ENCODE measurements at places on chromosomes 16 and 17.

GRCh38 chr17:73598212-73598611, 46.0 kb downstream of the SDK2 start:
- H3K27me3 ChIP-seq: no peaks in the 10 kb centered on the region
- H3K27ac ChIP-seq: no peak overlapping the region
- H3K36me3 ChIP-seq: no peaks in the 10 kb centered on the region

- H3K36me3 ChIP-seq: no peaks in the 10 kb centered on the region
- DNase-seq: no peak
- no peak overlapping the region for H3K27ac ChIP-seq
- H3K27me3 ChIP-seq: no peaks in the 10 kb centered on the region
Measured at GRCh38 chr16:82735673-82736091, 108.9 kb downstream of the CDH13 start.

- no peak overlapping the region for H3K4me3 ChIP-seq
- no peaks in the 10 kb centered on the region for H3K36me3 ChIP-seq
- DNase-seq: no peak
- H3K27ac ChIP-seq: no peak overlapping the region
- peaks cover 10% of the 10 kb centered on the region for H3K4me1 ChIP-seq
- no peaks in the 10 kb centered on the region for H3K27me3 ChIP-seq
Measured at GRCh38 chr16:48057048-48057447, 98.7 kb downstream of the ABCC12 start.

DNA sequence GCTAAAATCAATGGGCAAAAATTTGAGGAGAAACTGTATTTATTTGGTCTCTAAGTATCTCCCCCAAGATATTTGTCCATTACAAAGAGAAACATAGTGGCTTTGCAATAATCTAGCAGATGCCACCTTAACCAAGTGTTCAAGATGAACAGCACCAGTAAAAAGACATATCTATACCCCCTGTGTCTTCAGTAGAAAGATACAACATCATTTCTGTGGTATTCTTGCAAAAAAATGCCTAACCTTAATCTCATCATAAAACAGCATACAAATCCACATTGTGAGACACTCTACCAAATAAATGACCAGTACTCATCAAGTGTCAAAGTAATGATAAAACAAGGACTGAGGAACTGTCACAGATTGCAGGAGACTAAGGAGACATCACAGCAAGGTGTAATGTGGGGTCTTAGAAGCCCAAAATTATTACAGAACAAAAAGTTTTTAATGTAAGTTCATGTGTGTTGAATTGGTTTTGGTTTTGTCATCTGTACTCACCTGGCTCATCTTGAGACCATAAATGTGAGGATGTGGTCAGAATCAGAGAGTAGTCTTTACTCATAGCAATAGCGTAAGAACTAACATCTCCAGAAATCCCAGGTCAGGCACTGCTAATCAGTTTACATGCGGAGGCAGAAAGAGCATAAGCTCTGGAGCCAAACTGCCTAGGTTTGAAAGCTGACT, 77.2 kb downstream of the AATF start:
- H3K4me3 ChIP-seq: no peak overlapping the region
- H3K4me1 ChIP-seq: no peaks in the 10 kb centered on the region
- H3K27me3 ChIP-seq: no peaks in the 10 kb centered on the region
- peaks cover 28% of the 10 kb centered on the region for H3K36me3 ChIP-seq
- no peak for DNase-seq

DNA sequence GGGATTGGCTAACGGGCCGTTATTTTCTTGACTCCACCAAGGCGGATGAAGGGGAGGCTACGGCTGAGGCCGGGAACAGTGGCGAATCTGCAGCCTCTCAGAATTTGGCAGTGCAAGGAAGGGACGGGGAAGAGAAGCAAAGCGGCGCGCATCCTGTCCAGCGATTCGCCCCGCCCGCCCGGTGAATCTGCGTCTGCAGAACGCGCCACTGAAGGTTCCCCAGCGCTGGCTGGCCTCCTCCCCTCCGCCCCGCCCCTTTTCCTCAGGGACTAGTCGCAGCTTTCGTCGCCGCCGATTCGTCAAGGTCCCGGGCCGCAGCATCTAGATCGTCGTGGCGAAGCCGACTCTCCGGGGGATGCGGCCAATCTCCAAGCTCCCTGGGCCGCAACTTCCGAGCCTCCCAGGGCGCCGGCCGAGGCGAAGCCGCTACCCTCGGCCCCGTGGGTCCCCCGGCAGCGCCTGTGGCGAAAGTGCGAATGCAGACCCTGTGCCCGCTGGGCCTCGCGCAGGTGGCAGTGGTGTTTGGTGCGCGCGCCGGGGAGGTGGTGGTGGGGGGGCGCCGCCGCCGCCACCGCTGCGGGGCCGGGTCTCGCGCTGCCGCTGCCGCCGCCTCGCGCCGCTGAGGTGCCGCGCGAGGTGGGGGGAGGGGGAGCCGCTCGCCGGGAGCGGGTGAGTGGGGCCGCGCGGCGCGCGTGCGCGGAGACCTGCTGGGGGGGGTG, at the start of gene SETD1A:
Gene SETD1A, plus strand, starts transcription at position 299 of the 719 bp plus-strand sequence. CDS start 978 bp downstream, outside the sequence.
- no peaks in the 10 kb centered on the region for H3K27me3 ChIP-seq

- no peak overlapping the region for H3K27ac ChIP-seq
- no peak overlapping the region for H3K4me3 ChIP-seq
- no peak for DNase-seq
- no peaks in the 10 kb centered on the region for H3K36me3 ChIP-seq
- peaks cover 34% of the 10 kb centered on the region for H3K4me1 ChIP-seq
Measured at GRCh38 chr17:57943140-57943539, 12.1 kb downstream of the CUEDC1 start.

Measured in MCF 10A (cell line).